Activated naive CD8-positive, alpha-beta T cell treated with anti-CD3 and anti-CD28 coated beads, Interleukin-2, amount 50 U/mL, for 16 hours (primary cell): ENCODE measurements at places on chromosomes 2 and 18.

DNA sequence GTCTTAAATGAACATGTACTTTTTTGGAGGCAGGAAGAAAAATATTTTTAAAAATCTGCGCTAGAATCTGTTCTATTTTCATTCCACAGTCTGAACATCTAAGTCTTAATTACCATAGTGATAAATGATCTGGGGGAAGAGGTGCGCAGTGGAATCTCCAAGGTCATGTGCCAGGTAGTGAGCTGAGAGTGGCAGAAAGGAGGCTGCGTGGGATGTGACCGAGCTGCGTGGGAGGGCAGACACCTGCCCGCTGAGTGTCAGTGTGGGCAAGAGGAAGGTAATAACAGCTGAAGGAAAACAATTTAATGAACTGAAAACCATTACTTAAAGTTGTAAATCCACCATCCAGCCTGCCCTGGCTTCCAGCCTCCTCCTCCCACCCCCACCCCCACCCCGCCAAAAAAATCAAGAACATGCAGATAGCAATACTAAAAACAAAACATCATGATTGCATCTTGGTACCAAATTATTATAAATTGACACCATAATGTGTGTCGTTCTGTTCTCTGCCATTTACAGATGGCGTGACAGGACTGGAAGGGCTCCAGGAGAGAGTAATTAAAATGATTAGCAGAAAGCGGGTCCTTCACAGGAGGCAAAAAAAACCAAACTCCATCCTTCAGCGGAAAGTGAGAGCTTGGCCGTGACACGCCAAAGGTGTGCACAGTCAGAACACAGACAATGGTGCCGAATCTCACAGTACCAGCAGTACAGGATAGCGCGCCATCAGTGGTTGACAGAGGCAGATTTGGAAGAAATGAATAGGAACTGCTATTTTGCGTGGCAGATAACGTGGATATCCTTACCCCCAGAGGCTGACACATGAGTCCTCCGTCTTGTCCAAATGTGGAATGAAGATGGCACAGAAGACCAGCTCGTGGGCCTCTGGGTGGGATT is 11.4 kb upstream of the DTNB start:
- no peak for DNase-seq

DNA sequence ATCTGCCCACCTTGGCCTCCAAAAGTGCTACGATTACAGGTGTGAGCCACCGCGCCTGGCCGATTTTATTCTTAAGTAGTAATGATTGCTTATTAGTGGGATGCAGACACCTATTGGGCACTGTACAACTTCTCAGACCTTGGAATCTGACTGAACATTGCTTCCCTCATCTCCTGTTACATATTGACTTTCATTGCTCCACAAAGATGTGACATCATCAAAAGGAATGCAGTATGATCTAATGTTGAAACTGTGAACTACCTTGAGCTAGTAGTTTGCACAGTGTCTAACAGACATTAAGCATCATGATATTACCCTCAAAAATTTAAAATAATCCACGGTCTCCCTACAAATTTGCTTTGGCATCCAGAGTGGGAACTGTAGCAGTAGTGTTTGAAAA is 109.8 kb upstream of the SIX2 start:
- no peak for DNase-seq

- no peak for DNase-seq
Measured at GRCh38 chr18:22195052-22195451, 25.7 kb downstream of the GATA6 start.

GRCh38 chr18:46422552-46423055 is 234.4 kb downstream of the LOXHD1 start:
- DNase-seq: no peak
